ENCODE measurements at places on chromosomes 4 and X. TPM values are rescaled to one million over a fixed set of nuclear protein-coding genes. Genes with fewer than 3 reads are reported as not detected.

The SPOCK3 gene
- not detected for total RNA-seq

The ARMCX6 gene
- 28.6 TPM for total RNA-seq

The IL3RA gene
- 0.89 TPM for total RNA-seq

The CHRDL1 gene
- 75.8 TPM for total RNA-seq

The PAGE2B gene
- not detected for total RNA-seq

The TECRL gene
- total RNA-seq = not detected

The TLR6 gene
- 1.6 TPM for total RNA-seq

The XAGE1A gene
- not detected for total RNA-seq

The LIMCH1 gene
- total RNA-seq = 136 TPM

The IBSP gene
- not detected for total RNA-seq

The SASH3 gene
- 2.8 TPM for total RNA-seq

The MFAP3L gene
- 10.4 TPM for total RNA-seq

The XAGE1B gene
- not detected for total RNA-seq
